ENCODE measurements at places on chromosomes 4 and X.
A peak's percentile ranks its signal among the peaks of the same experiment; 100 is the strongest.

GRCh38 chr4:8035371-8035780 lies 95.7 kb upstream of the AFAP1 start:
- DNase-seq, result peak; percentile 46

GRCh38 chr4:153684971-153685371 lies 891 bp downstream of the TLR2 start:
- DNase-seq, result no peak

- DNase-seq, result peak; percentile 58
Measured at GRCh38 chr4:133513901-133514300, 364.8 kb downstream of the PCDH10 start.

- DNase-seq, result no peak
Measured at GRCh38 chr4:18536428-18536827, 514.9 kb upstream of the LCORL start.

DNA sequence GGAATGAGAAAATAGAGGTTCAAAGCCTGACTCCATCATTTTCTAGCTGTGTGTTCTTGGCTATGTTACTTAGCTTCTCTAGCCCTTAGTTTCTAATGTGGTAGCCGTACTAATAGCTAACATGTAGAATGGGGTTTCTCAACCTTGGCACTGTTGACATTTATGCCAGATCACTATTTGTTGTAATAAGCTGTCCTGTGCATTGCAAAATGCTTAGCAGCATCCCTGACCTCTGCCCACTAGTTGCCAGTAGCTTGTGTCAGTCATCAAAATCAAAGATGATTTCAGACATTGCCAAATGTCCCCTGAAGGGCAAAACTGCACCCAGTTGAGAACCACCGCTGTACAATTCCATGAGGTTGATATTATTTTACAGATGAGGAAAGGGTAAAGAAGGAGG lies 18.3 kb upstream of the ADAMTS3 start:
- no peak for DNase-seq

DNA sequence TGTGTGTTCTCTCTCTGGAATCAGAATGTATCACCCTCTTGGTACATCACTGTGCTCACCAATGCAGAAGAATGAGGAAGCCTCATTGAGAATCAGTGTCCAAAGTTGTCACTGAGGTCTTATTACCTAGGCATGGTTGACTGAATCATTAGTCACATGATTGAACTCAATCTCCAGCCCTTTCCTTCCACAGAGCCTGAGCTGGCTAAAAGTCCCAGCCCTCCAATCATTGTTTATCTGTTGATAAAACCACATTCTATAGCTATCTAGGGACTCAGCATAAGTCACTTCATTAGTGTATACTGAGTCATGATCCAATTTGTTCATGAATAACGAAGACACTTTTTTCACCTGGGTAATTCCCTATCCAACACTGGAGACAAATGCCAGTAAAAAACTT lies 396.8 kb downstream of the TRAM1L1 start:
- no peak for DNase-seq

DNA sequence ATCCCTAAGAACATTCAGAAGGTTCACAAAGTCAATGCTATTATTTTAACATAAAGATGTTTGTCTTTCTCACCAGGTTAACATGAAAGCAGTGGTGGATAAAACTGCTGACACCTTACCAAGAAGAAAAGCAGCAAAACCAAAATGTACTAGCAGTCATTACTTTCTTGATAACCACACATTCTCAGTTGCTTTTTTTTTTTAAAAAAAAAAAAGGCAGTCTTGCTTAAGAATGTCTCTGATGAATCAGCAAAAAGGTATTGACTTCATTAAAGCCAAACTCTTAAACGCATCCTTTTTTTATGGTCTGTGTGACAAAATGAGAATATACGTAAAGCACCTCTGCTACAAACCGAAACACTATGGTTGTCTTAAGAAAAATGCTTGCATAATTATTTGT lies 31.9 kb downstream of the CDKL2 start:
- peak; percentile 61 for DNase-seq

Data from adipocyte (in vitro differentiated cells).